ENCODE measurements at places on chromosomes 5 and 9.

DNA sequence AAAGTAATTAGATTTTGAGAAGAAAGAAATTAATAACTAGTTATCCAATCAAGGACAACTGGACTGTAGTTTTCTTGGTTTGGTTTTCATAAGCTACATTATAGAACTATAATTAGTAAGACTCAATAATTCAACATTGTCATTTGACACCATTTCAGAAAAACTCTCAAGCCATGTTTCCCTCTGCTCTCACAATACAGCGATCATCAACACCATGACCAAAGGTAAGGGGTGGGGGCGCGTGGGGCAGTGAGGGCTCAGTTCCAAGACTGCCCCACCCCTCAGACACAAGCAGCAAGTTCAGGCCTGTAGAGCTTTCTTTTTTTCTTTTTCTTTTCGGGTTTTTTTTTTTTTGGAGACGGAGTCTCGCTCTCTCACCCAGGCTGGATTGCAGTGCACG lies 6.4 kb downstream of the CMBL start:
- no peak for DNase-seq

DNA sequence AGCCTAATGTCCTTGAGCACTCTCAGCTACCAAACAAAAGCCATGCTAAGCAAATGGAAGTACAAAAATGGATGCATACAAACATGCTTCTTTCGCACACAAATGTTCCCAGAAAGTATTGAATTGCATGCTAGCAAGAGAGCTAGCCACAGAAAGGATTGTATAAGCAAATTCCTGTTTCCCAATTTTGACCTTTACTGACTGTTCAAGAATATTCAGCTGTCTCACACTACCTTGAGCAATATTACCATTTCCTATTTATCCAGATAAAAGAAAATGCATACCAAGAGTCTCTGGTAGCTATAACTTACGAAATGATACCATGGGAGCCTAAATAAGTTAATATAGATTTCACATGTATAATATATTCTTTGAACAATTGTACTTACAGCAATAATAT lies 264.6 kb downstream of the TMEM167A start:
- no peak for DNase-seq

GRCh38 chr5:458547-459353 lies 15.8 kb downstream of the EXOC3 start:
- peak; percentile 73 for DNase-seq

DNA sequence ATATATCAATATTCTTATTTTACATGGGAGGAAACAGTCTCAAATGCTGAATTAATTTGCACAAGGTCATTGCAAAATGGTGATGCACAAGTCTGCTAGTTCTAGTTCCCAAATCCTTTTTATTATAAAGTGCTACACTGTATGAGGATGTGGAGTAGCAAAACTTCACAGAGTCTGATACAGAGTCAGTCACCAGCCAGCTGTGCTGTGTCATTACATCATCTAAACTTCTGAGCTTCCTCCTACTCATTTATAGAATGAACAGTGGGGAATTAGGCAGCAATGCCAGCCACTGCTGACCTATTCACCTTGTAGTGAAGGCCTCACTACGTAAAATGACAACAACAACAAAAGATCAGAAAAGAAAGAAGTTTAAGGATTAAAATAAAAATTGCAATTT lies 357.8 kb downstream of the TMEM167A start:
- DNase-seq, result no peak

DNA sequence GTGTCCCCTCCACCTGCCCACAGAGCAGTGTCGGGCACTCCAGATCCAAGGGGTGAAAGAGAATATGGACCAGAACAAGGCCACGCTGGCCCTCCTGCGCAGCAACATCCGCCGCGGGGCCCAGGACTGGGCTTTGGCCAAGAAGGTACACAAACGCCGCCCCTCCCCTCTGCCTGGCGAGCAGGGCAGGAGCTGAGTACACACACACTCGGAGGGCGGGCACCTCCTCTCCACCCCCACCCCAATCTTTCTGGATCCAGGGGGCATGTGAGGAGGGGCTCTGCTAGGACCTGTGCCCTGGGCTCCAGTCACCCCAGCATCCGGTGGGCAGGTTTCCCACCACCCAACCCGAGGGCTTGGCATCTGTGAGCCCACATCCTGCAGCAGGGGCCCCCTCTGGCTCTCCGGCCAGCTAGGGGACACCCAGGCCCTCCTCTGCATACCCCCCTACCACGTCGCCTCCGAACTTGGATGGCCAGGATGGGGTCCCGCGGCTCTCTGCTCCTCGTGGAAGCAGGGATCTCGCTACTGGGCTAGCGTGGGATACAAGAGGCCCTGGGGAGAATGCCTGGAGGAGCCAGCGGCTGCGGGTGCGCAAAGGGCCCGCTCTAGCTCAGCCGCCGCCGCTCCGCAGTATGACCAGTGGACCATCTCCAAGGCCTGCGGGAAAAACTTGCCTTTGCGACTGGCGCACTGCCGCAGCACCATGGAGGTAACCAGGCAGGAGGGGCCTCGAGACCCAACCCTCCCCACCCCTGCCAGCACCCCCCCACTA lies 3.1 kb downstream of the CCDC183 start:
- peak; percentile 42 for DNase-seq

DNA sequence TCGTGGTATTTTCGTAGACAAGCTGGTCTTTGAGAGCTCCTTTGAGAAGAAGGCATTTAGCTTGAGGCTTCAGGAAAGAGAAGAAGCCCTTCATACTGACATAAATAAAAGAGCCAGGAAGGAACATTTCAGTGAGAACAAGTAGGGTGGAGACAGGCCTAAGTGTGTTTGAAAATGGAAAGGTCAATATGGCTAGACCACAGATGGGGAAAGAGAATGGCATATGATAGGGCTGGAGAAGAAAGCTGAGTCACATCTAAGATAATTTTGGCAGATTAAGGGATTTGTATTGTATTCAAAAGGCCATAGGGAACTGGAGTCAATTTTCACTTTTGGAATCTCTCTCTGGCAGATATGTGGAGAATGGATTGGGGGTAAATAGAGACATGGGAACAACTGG lies 374.9 kb downstream of the TMEM38B start:
- no peak for DNase-seq

DNA sequence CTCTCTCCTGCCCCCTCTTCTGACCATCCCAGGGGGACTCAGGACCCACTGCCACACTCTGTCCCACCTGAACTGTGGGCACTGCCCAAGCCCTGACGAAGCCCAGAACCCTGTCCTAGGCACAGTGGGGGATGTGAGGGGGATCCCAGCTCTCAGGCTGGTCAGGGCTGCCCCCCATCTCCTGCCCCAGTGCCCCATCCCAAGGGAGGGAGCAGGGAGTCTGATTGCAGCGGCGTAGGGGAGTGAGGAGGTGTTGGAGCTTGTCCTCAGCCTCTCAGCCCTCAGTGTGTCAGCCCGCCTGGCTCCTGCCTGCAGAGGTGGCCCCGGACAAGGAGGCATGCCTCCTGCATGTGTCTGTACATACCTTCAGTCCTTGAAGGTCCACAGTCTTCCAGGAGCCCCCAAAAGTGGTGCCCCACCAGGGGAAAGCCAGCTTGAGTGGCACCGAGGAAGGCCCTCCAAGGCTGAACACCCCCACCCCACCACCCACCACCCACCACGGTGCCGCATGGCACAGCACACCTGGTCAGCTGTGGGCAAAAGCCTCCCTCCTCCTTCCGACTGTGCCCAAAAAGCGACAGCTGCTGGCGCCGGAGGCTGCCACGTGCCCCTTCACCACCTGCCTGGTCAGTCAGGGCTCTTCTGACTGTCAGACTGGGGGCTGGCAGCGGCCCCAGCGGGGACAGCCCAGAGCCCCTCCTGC lies 930 bp downstream of the SARDH start:
- no peak for DNase-seq

GRCh38 chr9:91207729-91208418 lies 153.8 kb downstream of the AUH start:
- peak; percentile 20 for DNase-seq

DNA sequence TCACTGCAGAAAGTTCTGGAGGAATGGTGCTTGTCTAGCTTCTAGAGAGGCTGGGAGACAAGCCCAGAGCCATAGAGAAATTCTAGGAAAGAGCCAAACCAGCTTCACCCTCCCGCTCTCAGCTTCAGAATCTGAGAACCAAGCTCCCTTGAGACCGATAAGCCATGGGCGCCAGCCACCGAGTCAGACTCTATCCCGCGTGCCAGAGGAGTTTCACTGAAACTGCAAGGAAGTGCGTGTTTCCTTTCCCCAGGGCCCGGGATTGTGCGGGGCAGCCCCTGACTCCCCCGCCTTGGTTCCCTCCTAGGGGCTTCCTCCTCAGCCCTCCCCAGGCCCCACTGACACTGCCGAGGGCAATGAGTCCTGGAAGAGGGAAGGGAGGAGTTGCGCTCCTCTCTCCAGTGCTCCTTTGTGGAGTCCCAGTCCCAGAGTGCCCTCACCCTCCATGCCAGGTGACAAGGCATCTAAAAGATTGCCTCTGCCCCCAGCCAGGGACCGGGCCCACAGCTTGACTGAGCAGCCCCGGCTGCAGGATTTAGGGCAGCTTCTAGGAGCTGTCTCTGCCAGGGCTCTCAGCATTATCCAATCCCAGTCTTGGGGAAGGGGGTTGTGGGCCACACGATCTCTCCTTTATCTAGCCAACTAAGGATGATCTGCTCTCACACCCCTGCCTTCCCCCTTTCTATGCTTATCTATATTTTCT lies 18.4 kb upstream of the TCF7 start:
- no peak for DNase-seq

GRCh38 chr9:114134827-114135396 lies 20.4 kb upstream of the COL27A1 start:
- no peak for DNase-seq

DNA sequence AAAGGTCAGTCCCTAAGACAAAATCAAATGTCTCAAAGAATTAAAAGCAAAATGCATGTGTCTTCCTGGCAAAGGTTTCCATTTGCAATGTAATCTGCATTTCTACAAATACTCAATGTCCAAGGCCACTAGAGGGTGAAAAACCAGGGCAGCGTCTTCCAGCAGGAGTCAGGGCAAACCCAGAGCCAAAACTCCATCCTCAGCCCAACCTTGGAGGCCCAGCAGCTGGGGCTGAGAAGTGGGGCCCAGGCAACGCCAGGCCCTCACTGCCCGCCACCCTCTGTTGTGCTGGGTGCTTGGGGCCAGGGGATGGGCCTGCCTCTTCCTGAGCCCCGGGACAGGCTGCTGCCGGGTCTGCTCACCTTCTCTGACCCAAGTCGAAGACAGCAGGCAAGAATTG lies 200.1 kb downstream of the PAX5 start:
- no peak for DNase-seq

GRCh38 chr9:88658311-88658822 lies 123.4 kb downstream of the NXNL2 start:
- DNase-seq, result peak; percentile 87

DNA sequence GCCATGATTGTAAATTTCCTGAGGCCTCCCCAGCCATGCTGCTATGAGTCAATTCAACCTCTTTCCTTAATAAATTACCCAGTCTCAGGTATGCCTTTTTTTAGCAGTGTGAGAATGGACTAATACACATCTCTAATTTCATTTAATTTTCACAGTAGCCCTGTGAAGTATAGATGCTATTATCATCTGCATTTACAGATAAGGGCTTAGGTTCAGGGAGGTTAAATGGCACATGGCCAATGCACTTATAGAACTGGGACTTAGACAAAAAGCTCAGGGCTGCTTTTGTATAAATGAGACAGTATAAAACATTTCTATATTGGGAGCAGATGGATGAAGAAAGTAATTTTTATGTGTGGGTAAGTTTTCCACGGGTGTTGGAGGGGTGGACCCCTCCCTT lies 62.9 kb upstream of the PANK3 start:
- DNase-seq, result no peak

GRCh38 chr5:73135429-73136054 lies 15.2 kb downstream of the TMEM171 start:
- DNase-seq, result no peak

GRCh38 chr5:73858054-73858453 lies 232.1 kb downstream of the ARHGEF28 start:
- no peak for DNase-seq

DNA sequence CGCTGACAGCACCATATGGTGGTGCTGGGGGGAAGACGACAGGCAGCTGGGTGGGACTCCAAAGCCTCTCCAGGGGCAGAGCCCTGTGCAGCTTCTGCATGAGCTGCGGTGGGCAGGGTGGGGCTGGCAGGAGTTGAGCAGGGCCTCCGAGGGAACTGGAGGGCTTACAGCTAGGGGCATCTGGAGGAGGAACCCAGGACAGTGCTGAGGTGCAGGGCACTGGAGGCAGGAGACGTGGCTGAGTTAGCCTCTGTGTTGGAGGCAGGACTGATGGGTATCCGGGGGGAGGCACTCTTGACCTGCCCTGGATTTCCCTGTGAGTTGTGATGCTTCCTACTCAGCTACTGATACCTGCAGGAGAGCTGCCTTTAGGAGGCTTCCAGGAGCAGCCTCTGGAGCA lies 45.0 kb downstream of the TENT4A start:
- no peak for DNase-seq

- DNase-seq, result no peak
Measured at GRCh38 chr9:123552530-123552929, 196.5 kb downstream of the CRB2 start.

GRCh38 chr5:138054206-138054605 lies 21.3 kb upstream of the FAM13B start:
- no peak for DNase-seq

GRCh38 chr9:123111427-123112014 lies 78.1 kb downstream of the GPR21 start:
- DNase-seq, result no peak

DNA sequence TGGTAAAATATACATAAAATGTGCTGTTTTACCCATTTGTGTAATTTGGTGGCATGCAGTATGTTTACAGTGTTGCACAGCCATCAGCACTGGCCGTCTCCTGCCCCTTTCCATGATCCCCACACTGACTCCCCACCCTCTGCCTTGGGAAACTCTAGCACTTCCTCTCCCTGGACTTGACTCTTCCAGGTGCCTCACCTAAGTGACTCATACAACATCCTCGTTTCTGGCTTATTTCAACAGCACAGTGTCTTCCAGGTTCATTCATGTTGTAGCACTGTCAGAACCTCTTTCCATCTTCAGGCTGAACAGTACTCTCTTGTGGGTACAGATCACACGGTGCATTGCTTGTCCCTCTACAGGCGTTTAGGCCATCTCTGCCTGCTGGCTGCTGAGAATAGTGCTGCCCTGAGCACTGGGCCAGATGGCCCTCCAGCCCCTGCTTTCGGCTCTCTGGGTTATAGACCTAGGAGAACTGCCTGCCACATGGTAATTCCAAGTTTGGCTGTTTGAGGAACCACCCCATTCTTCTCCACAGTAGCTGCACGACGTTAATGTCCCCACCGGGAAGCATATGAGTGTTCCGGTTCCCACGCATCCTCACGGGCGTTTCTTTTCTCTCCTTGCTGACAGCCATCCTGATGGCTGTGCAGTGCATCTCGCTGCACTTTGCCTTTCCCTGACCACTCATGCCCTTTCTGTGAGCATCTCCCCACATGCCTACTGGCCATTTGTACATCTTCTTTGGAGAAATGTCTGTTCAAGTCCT lies 211.8 kb downstream of the FANCC start:
- DNase-seq, result no peak

- no peak for DNase-seq
Measured at GRCh38 chr9:135023786-135024405, 63.6 kb upstream of the OLFM1 start.

GRCh38 chr5:129104915-129105455 lies 10.4 kb downstream of the ISOC1 start:
- DNase-seq, result no peak
